Right ventricle myocardium inferior (tissue), 1 donor: ENCODE measurements at places on chromosomes 2 and 18. TPM values are rescaled to one million over a fixed set of nuclear protein-coding genes. Genes with fewer than 3 reads are reported as not detected.

DNA sequence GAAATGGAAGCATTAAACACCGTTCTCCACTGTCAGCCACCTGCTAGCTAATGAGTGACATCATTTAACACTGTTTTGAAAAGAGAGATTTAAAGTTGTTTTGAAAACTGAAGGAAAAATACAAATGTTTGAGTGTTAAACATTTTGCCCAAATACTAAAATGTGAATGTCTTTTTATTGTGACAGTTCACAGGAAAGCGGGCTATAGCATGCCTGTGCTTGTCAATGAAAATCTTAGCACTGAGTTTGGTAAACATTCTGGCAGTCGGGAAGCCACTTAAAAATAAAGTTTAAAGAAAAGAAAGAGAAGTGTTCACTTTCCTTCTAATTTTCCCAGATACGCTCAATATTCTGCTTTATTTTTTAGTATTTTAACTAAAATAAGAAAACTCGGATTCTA lies 40.3 kb upstream of the SMIM21 start:
- DNase-seq, result no peak

The CIB4 gene
- not detected for total RNA-seq

- no peak for DNase-seq
Measured at GRCh38 chr18:54296062-54296461, 26.7 kb downstream of the POLI start.

The C2orf72 gene
- 0.16 TPM for total RNA-seq

- no peak for DNase-seq
Measured at GRCh38 chr2:7931808-7932207, 750.0 kb upstream of the ID2 start.

GRCh38 chr18:13262839-13263691 lies 44.5 kb downstream of the LDLRAD4 start:
- no peak for DNase-seq

DNA sequence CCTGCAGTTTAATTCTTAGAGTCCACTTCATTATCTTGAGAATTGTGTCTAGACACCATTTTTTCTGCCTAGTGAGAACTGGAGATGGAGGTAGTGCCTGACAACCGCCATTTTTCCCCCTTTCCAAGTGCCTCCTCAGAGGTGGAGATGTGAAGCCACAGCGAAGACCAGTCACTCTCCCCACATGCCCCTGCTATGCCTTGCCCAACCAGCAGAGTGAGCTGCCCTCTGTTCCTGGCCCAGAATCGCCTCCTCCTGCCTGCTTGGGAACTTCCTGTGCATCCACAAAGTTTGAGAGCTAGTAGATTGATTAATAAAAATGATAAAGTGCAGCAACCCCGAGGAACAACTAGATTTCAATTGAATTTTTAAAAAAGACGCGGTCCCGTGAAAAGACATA lies 123.3 kb downstream of the CLIP4 start:
- no peak for DNase-seq

DNA sequence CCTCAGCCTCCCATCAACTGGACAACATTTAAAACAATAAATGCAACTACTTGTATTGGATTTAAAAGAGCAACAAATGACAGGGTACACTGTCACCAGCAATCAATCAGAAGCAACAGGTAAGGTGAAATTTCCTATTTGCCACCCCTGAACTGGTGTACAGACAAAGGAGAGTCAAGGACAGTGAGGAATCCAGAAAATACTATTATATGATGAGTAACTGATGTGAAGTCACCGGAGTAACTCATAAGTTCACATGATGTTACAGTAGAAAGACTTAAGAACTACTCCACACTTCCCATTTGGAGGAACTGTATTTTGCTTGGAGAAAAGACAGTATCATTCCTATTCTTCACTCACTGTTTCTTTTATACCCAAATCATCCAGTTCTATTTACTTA lies 4.1 kb upstream of the STAT1 start:
- DNase-seq, result no peak

The ADD2 gene
- total RNA-seq, result 2.3 TPM

The SIGLEC15 gene
- total RNA-seq, result not detected

- DNase-seq, result peak; percentile 74
Measured at GRCh38 chr2:41869542-41870264, 178.1 kb upstream of the PKDCC start.

DNA sequence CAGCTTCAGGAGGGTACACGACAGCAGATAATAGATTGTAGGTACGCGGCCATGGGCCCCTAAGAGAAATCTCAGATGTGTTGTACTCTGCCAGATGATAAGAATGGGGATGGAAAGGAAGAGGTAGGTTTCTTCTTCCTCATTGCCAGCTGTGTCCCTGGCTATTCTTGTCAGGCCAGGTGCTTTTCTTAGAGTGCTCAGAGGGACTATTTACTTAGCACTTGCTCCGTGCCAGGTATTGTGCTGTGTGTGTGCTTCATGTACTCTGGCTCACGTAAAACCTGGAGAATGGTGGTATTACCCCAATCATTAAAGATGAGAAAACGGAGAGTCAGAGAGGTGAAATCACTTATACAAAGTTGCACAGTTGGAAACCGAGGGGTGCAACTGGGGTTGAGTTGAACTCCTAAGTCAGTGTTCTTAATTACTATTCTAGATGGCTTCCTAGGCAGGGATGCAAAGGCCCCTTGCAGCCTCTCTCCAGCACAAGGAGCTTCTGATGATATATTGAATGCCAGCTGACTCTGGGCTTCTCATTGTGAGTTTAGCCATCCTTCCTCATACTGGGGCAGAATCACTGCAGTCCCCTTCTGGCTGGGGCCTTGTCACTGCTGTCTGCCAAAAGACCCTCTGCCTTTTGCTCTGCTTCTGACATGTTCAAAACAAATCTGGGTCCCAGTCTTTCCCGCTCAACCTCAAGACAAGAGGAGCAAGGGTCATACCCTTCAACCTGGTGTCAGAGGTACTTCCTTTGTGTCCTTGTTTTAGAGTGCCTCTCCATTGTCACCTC lies 60.7 kb downstream of the LYPD1 start:
- DNase-seq, result no peak

The TUBA3E gene
- total RNA-seq, result 80.0 TPM

- no peak for DNase-seq
Measured at GRCh38 chr2:208311321-208311720, 45.3 kb downstream of the PIKFYVE start.

The DTYMK gene
- total RNA-seq, result 11.1 TPM

The KIF5C gene
- 0.87 TPM for total RNA-seq

DNA sequence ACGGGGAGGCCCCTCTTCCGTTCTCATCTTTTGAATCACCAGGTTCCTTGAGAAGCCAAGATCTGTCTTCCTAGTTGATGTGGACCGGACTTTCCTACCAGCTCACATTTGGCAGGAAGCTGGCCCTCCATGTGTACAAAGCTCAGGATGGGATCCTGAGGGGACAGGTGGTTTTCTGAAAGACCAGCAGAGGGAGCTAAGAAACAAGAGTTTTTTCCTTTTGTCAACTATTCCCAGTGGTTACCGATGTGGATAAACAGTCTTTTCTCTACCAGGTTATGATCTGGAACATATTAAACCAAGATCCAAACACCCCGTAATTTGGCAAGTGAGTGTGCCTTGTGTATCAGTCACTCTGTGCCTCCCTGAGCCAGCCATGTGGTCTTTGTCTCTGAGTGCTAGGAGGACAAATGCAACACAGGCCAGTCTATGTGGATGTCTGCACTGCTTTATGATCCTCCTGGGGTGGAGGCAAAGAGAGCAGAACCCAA lies 25.1 kb upstream of the ARHGAP25 start:
- DNase-seq, result no peak

- DNase-seq, result no peak
Measured at GRCh38 chr2:212157012-212157411, 381.6 kb downstream of the ERBB4 start.
